ENCODE measurements at places on chromosomes 6 and 20. TPM values are rescaled to one million over a fixed set of nuclear protein-coding genes. Genes with fewer than 3 reads are reported as not detected.

THBS2 gene
- 9.4 TPM for total RNA-seq

RBCK1 gene
- 50.5 TPM for total RNA-seq

LHFPL5 gene
- total RNA-seq = not detected

ADIG gene
- total RNA-seq = not detected

EYS gene
- total RNA-seq = not detected

TSHZ2 gene
- 3.8 TPM for total RNA-seq

TJAP1 gene
- 31.4 TPM for total RNA-seq

VGLL2 gene
- total RNA-seq = 70.9 TPM

SOX4 gene
- 1.9 TPM for total RNA-seq

MACROD2 gene
- total RNA-seq = 0.67 TPM

MRAP2 gene
- total RNA-seq = 0.13 TPM

- no peak overlapping the region for H3K4me3 ChIP-seq
- DNase-seq = no peak
- peaks cover 4% of the 10 kb centered on the region for H3K4me1 ChIP-seq
- no peaks in the 10 kb centered on the region for H3K27me3 ChIP-seq
Measured at GRCh38 chr6:72855471-72855870, 233.6 kb downstream of the KCNQ5 start.

GRCh38 chr20:25145131-25145530 lies 50.4 kb upstream of the ENTPD6 start:
- H3K36me3 ChIP-seq = no peaks in the 10 kb centered on the region
- no peak overlapping the region for H3K4me3 ChIP-seq
- no peak for DNase-seq
- peaks cover 4% of the 10 kb centered on the region for H3K27me3 ChIP-seq

DNA sequence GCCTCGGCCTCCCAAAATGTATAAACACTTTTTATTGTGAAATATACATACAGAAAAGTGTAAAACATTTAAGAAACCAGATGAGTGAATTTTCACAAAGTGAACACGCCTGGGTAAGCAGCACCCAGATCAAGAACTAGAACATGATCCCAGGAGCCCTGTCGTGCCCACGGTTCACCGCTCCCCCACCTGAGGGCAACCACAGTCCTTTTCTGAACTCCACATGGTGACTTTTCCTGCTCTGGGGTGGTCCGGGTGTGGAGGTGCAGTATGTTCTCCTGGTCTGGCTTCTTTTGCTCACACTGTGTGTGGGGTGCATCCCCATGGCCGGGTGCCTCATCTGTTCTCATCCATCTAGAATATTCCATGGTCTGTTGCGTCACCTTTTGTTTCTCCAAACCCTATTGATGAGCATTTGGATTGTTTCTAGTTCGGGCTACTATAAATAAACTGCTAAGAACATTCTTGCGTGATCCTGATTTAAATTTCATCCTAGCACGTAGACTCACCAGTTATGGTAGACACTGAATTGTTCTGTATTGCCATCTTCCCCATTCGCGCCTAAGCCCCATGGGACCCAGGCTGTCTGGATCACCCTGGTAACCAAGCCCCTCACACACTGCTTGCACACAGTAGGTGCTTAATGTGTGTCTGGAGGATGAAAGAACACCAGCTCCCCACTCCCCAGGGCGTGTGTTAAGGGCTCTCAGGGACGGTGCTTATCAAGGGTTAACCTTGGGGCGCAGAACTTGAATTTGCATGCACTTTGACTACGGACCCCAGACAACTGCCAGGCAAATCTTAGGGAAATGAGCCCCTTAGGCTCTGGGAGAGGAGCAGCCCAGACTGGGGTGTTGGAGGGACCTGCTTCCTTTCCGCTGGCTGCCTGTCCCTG lies 56.2 kb downstream of the CTCFL start:
- no peak overlapping the region for H3K4me3 ChIP-seq
- DNase-seq = peak; percentile 2
- peaks cover 15% of the 10 kb centered on the region for H3K4me1 ChIP-seq
- H3K27ac ChIP-seq = peak overlapping the region; percentile 69

DNA sequence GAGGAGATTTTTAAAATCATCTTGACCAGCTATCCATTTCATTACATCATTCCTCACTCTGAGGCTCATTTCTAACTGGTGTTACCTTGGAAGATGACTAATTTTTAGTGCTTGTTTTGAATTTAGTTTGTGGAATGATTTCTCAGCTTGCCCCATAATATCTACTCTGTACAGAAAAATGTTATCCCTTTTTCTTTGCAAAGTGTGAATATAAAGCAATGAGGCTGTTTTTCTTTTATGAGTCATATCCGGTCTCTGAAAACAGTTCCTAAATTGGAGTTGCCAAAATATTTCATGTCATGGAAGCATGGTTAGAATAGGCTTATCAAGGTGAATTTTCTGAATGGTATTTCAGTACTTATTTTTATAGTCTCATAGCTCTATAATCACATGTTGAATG lies 43.8 kb downstream of the FUT9 start:
- no peak overlapping the region for H3K27ac ChIP-seq
- no peaks in the 10 kb centered on the region for H3K36me3 ChIP-seq
- no peaks in the 10 kb centered on the region for H3K4me1 ChIP-seq
- no peaks in the 10 kb centered on the region for H3K27me3 ChIP-seq
- no peak overlapping the region for H3K4me3 ChIP-seq

GRCh38 chr6:134723081-134723871 lies 226.6 kb downstream of the ALDH8A1 start:
- DNase-seq = no peak
- H3K36me3 ChIP-seq = no peaks in the 10 kb centered on the region
- H3K4me3 ChIP-seq = no peak overlapping the region
- no peaks in the 10 kb centered on the region for H3K27me3 ChIP-seq
- no peak overlapping the region for H3K27ac ChIP-seq

GRCh38 chr20:13035399-13036152 lies 26.8 kb downstream of the SPTLC3 start:
- no peaks in the 10 kb centered on the region for H3K27me3 ChIP-seq
- H3K4me1 ChIP-seq = no peaks in the 10 kb centered on the region
- DNase-seq = no peak
- H3K27ac ChIP-seq = no peak overlapping the region
- H3K4me3 ChIP-seq = no peak overlapping the region
- H3K36me3 ChIP-seq = no peaks in the 10 kb centered on the region

DNA sequence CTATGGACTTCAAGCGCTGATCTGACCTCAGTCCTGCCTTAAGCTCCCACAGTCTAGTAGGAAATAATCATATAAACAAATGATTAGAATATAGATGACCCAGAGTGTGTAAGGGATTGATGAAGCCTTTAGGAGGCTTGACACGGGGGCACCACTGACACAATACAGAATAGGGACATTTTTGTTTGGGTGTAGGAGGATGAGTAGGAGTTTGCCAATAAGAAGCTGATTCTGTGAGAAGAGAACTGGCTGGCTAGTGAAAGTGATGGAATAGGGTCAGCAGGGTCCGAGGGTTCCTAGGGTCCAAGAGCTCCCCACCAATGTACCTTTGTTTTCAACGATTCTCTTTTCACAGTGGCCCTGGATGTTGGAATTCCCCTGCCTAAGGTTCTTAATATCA lies 7.1 kb upstream of the BPIFB4 start:
- no peak for DNase-seq
- no peak overlapping the region for H3K27ac ChIP-seq
- H3K36me3 ChIP-seq = no peaks in the 10 kb centered on the region

DNA sequence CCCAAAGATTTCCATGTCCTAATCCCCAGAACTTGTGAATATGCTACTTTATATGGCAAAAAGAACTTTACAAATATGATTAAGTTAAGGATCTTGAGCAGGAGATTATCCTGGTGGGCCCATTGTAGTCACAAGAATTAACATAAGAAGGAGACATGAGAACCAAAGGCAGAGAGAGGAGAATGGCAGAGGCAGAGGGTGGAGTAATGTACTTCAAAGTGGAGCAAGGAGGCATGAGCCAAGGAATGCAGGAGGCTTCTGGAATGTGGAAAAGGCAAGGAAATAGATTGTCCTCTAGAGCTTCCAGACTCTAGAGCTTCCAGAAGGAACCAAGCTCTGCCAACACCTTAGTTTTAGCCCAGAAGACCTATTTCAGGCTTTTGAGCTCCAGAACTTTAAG lies 147.4 kb downstream of the MOXD1 start:
- H3K4me1 ChIP-seq = no peaks in the 10 kb centered on the region
- H3K27me3 ChIP-seq = no peaks in the 10 kb centered on the region
- no peak overlapping the region for H3K4me3 ChIP-seq
- DNase-seq = no peak

GRCh38 chr20:57939499-57939898 lies 229.7 kb upstream of the PMEPA1 start:
- no peaks in the 10 kb centered on the region for H3K4me1 ChIP-seq
- H3K36me3 ChIP-seq = no peaks in the 10 kb centered on the region
- no peak overlapping the region for H3K27ac ChIP-seq
- H3K27me3 ChIP-seq = no peaks in the 10 kb centered on the region

DNA sequence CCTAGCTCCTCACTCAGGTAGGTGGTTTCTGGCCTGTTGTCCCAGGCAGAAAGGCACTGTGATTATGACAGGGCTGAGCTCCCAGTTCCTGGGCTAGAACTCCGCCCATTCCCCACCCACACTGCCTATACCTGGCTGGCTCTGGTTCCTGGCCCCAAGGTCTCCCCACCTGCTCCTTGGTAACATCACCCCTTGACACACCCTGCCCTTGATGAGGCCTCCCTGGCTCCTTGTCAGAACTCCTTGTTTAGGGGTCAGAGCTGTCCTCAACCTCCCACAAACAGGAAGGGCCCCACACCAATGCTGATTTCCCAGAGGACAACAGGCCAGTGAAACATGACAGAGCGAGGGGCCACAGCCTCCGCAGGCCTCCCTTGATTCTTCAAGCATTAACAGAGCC lies 15.5 kb upstream of the MYMX start:
- H3K36me3 ChIP-seq = no peaks in the 10 kb centered on the region
- H3K4me3 ChIP-seq = no peak overlapping the region
- H3K27me3 ChIP-seq = no peaks in the 10 kb centered on the region
- H3K4me1 ChIP-seq = peaks cover 3% of the 10 kb centered on the region
- H3K27ac ChIP-seq = peak overlapping the region; percentile 2

- H3K27me3 ChIP-seq = no peaks in the 10 kb centered on the region
- H3K4me3 ChIP-seq = peak overlapping the region; percentile 54
- H3K27ac ChIP-seq = peak overlapping the region; percentile 68
- peak; percentile 65 for DNase-seq
Measured at GRCh38 chr6:169738204-169738975, 13.0 kb downstream of the DYNLT2 start.

DNA sequence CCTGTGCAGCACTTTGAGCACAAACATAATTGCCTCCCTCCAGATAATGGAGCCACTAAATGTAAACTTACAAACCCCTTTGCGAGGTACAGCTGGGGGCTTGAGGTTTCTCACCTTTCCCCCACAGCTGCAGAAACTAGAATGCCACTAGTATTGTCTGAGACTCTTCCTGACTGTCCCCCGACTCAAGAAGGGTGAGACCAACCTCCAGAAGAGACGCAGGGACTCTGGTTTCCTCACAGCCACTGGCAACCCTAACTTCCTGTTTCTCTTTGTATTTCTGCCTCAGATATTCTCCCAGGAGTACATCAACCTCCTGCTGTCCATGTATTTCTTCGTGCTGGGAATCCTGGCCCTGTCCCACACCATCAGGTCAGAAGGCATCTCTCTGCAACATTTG lies 23.6 kb downstream of the HM13 start:
- H3K4me3 ChIP-seq = no peak overlapping the region
- H3K27me3 ChIP-seq = no peaks in the 10 kb centered on the region
- no peak for DNase-seq

GRCh38 chr6:3987053-3987452 lies 91.9 kb downstream of the FAM217A start:
- no peaks in the 10 kb centered on the region for H3K36me3 ChIP-seq

DNA sequence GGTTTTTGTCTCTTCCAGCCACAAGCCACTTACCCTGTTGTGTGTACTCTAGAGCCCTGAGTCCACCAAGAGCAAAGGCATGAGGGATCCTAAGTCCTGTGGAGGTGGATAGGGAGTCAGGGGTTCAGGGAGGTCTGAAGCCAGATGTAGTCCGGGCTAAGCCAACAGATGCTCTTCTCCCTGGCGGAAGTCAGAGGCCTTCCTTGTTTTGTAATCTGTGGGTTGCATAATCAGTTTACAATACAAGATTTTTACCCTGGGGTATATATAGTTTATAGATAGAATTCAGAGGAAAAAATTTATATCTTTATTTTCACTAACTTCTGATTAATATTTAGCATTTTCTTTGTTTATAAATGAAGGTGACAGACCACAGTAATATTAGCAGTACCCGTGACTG lies 9.2 kb downstream of the LAMP5 start:
- no peaks in the 10 kb centered on the region for H3K4me1 ChIP-seq
- no peak overlapping the region for H3K4me3 ChIP-seq
- H3K27me3 ChIP-seq = no peaks in the 10 kb centered on the region

DNA sequence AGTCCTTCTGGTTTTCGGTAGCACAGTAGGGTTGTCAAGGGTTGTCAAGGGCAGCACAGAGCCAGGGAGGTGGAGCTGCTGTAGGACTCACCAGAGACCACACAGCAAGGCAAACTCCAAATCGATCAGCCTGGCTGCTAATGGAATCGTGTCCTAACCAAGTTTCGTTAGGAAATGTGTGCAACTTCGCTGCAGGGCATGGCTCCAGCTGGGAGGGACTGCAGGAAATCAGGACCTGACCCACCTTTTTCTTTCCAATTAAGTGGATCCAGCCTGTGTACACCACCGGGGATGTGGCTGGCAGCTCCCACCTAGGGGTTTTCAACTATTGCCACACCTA lies 251.7 kb upstream of the QKI start:
- no peaks in the 10 kb centered on the region for H3K36me3 ChIP-seq
- no peaks in the 10 kb centered on the region for H3K4me1 ChIP-seq
- DNase-seq = no peak
- no peaks in the 10 kb centered on the region for H3K27me3 ChIP-seq

GRCh38 chr20:4451487-4452081 lies 270.1 kb upstream of the PRND start:
- no peak overlapping the region for H3K27ac ChIP-seq
- H3K27me3 ChIP-seq = no peaks in the 10 kb centered on the region
- H3K4me1 ChIP-seq = no peaks in the 10 kb centered on the region
- H3K36me3 ChIP-seq = no peaks in the 10 kb centered on the region
- H3K4me3 ChIP-seq = no peak overlapping the region
- DNase-seq = no peak

DNA sequence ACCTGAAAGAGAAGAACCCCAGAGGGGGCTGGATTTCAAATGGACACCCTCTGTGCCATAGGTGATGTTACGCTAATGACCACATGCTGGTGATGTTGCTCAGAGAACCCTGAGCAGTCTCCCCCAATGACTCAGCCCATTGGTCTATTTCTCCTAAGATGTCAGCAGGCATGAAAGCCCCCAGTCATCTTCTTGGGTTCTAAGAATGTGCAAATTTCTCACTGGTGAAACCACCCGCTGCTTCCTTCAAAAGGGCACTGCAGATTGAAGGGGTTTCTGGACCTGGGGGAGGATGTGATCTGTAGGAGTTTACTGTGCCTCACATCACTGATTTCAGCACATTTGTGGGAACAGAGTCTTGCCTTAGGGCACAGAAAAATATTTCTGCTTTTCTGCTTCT lies 298.4 kb upstream of the MOCS1 start:
- H3K27me3 ChIP-seq = no peaks in the 10 kb centered on the region
- H3K4me1 ChIP-seq = no peaks in the 10 kb centered on the region
- H3K36me3 ChIP-seq = no peaks in the 10 kb centered on the region
- DNase-seq = no peak
- no peak overlapping the region for H3K27ac ChIP-seq

GRCh38 chr20:17935761-17936160 lies 32.8 kb downstream of the SNX5 start:
- no peak for DNase-seq
- H3K27ac ChIP-seq = no peak overlapping the region
- no peaks in the 10 kb centered on the region for H3K36me3 ChIP-seq
- no peaks in the 10 kb centered on the region for H3K27me3 ChIP-seq
- H3K4me1 ChIP-seq = peaks cover 32% of the 10 kb centered on the region
- no peak overlapping the region for H3K4me3 ChIP-seq

- no peak overlapping the region for H3K4me3 ChIP-seq
- H3K27ac ChIP-seq = peak overlapping the region; percentile 85
- H3K4me1 ChIP-seq = peaks cover 17% of the 10 kb centered on the region
Measured at GRCh38 chr20:31602779-31603441, 2.2 kb upstream of the ID1 start.
